ENCODE measurements at places on chromosomes 7 and 10.

- H3K27me3 ChIP-seq, result no peaks in the 10 kb centered on the region
- no peaks in the 10 kb centered on the region for H3K36me3 ChIP-seq
- no peak overlapping the region for H3K27ac ChIP-seq
- DNase-seq, result no peak
Measured at GRCh38 chr7:142883571-142884285, 1.8 kb downstream of the TRPV6 start.

DNA sequence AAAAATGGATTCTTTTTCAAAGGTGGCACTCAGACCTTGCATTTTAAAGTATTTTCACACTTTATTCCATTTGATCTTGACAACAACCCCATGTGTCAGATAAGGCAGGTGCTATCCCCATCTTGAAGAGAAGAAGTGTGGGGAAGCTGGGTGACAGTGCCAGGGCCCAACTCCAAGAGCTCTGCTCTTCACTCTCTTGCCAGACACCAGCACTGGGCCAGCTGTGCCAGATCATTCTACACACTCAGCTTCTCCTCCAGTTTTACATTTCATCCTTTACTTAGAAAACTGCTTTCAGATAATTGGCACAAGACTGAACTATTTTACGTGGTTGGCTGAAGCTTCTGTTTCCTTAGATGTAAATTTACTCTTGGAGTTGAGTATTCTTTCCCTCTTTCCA, 64.4 kb downstream of the ENO4 start:
- H3K4me3 ChIP-seq, result no peak overlapping the region
- no peak overlapping the region for H3K27ac ChIP-seq
- no peak for DNase-seq
- no peaks in the 10 kb centered on the region for H3K4me1 ChIP-seq
- no peaks in the 10 kb centered on the region for H3K36me3 ChIP-seq
- no peaks in the 10 kb centered on the region for H3K27me3 ChIP-seq

DNA sequence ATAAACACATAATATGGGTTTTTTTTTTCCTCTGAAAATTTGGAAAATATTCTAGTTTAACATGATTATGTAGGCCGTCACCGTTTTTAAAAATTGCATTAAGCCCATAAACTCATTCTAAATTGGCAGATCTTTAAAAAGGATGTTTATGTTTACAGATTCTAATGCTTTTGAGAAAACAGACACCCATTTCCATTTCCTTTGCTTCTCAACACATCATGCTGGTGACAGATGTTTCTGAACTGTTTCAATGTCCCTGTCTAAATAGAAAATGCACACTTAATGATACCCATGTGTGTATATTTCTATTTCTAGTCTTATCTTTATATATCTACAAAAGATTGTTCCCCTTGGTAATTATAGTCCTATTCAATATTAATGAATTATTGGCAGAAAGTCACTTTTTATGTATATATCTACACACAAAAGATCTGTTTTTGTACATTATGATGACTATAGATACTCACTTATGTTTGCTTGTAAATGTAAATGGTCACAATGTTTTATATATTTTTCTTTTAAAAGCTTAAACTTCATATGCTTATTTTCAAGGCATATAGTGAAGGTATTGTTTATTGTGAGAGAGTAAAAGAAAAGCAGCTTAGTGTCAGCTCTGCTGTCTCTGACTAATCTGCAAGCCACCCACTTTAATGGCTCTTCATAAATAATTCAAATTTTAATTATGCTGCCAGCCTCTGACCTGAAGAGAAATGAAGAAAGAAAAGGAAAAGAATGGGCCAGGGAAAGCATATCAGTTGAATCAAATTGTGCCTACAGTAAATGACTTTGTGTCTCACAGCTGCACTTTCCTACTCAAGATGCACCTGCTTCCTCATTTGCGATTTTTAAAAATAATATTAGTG, 179.4 kb downstream of the CACNA2D1 start:
- DNase-seq, result no peak
- H3K4me3 ChIP-seq, result no peak overlapping the region
- H3K4me1 ChIP-seq, result no peaks in the 10 kb centered on the region
- no peak overlapping the region for H3K27ac ChIP-seq
- no peaks in the 10 kb centered on the region for H3K36me3 ChIP-seq

DNA sequence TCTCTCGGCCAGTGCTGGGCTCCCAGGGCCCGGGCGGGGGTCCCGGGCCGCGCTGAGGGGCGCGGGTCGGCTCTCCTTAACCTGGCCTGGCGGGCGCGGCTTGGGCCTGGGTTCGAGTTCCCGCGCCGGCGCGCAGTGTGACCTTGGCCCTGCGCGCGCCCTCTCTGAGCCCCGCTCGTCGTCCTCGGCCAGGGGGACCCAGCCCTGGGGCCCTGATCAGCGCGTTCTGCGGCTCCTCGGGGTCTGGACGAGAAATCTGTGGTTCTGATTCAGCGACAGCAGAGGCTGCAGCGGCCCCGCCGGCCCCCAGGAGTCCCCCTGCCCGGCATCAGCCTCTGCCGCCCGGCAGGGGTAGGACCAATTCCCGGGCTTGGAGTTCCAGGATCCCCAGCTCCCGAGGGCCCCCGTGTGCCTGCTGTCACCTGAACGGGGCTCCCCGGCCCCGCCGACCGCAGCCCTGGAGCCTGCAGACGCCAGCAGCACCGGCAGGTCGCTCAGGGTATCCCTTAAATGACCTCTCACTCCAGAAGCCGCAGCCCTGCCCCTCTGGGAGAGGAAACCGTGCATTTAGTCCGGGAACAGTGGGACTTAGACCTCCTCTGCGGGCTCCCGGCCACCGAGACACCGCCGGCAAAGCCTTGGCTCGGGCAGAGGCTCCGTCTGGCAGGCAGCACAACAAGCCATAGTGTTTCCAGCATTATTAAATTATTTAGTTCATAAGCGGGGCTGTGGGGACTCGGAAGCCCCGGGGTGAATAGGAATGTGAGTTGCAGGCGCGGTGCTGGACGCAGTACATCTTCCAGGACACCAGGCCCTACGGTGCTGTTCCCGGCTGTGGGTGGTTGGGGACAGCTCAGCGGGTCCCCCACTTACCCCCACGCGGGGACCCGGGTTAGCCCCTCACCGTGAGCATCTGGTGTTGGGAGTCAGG, 572 bp downstream of the CHST12 start:
- H3K27me3 ChIP-seq, result no peaks in the 10 kb centered on the region
- H3K4me3 ChIP-seq, result peak overlapping the region; percentile 86
- peaks cover 34% of the 10 kb centered on the region for H3K4me1 ChIP-seq
- H3K27ac ChIP-seq, result peak overlapping the region; percentile 73

DNA sequence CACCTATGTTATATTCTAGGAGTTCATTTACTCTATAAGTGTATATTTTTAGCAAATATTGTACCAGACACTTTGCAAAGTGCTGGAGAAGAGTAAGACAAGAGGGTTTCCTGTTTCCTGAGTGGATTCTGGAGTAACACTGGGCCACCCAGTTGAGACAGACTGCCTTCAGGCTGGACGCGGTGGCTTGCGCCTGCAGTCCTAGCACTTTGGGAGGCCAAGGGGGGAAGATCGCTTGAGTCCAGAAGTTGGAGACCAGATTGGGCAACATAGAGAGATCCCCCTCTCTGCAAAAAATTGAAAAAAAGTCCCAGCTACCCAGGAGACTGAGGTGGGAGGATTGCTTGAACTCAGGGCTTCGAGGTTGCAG, 772 bp upstream of the ZSCAN25 start:
- H3K27ac ChIP-seq, result no peak overlapping the region
- DNase-seq, result no peak
- H3K27me3 ChIP-seq, result no peaks in the 10 kb centered on the region
- H3K4me3 ChIP-seq, result peak overlapping the region; percentile 87
- H3K36me3 ChIP-seq, result peaks cover 25% of the 10 kb centered on the region
- no peaks in the 10 kb centered on the region for H3K4me1 ChIP-seq

DNA sequence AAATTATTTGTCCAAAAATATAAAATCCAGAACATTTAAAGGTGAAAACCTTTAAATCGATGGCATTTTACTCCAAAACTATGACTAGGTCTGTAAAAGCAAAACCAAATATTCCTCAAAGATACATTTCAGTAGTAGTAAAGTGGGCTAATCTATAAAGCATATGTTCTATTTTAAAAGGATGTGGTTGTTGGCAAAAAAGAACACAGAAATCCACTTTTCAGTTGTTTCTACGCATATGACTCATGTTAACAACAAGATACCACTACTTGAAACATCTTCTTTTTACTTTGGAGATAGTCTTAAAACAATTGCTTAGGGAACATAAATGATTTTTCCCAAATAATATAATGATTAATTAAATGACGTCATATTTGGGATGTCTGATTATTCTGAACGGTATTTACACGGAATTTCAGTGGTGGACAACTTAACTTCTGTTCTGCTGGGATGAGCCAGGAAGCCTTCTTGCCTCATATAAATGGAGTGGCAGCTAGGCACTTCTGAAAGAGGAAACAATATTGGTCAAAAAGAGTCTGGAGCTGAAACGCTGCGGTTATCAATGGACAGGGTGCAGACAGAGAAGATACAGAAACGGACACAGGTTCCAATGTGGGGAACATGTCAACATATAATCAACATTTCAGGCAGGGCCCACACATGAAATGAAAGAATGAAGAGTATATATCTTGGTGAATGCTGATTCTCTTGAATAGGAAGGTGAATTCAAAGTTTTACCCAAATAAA, 78.5 kb downstream of the ETV1 start:
- no peak overlapping the region for H3K4me3 ChIP-seq
- H3K4me1 ChIP-seq, result peaks cover 11% of the 10 kb centered on the region
- H3K36me3 ChIP-seq, result no peaks in the 10 kb centered on the region
- no peaks in the 10 kb centered on the region for H3K27me3 ChIP-seq

DNA sequence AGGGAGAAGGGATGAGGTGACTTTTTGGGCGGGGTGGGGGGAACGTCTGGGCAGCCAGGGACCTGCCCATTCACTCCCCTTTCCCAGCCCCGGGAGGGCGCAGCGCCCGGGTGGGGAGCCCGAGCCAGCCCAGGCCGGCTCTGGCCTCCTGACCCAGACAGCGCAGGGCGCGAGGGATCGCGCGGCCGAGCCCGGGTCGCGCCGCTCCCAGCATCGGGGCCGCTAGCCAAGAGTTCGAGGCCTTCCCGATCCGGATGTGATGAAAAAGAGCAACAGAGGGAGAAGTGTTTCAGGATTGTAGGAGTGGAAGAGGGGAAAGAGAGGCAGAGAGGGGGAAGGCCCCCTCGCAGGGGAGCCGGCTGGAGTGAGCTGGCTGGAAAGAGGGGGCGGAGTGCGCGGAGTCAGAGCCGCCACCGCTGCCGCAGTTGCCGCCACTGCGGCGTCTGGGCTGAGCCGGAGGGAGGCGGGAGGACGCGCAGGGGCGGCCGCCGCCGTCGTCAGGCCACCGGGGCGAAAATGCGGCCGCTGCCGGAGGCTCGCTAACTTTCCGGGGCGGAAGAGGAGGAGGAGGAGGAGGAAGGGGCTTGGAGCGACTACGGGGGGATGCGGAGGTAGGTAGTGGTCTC, at the start of gene MDFIC:
TSS of gene MDFIC (plus strand) at position 69 of the 626 bp plus-strand sequence. CDS start 940 bp downstream, outside the sequence.
- H3K27me3 ChIP-seq, result no peaks in the 10 kb centered on the region
- H3K4me3 ChIP-seq, result peak within 1 kb of the TSS; percentile 94
- no peaks in the 10 kb centered on the region for H3K36me3 ChIP-seq
- H3K4me1 ChIP-seq, result peaks cover 21% of the 10 kb centered on the region

GRCh38 chr7:78769481-78770101, 683.9 kb downstream of the MAGI2 start:
- H3K4me3 ChIP-seq, result no peak overlapping the region
- H3K27ac ChIP-seq, result no peak overlapping the region
- H3K4me1 ChIP-seq, result no peaks in the 10 kb centered on the region

DNA sequence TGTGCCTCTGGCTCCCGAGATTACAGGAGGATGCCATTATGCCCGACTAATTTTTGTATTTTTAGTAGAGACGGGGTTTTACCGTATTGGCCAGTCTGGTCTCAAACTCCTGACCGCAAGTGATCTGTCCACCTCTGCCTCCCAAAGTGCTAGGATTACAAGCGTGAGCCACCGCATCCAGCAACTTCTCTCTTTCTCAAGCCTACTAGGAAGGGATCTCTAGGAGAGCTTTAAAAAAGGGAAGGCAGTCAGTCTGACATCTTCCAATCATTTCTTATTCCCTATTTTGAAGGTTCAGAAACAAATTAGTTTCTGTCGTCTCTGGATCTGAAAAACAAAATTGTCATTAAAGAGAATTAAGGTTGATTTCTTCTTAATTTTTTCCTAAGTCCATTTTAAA, 2.5 kb upstream of the TMEM26 start:
- H3K27me3 ChIP-seq, result peaks cover 14% of the 10 kb centered on the region
- H3K27ac ChIP-seq, result no peak overlapping the region
- DNase-seq, result no peak
- no peaks in the 10 kb centered on the region for H3K36me3 ChIP-seq
- no peaks in the 10 kb centered on the region for H3K4me1 ChIP-seq

GRCh38 chr7:75938921-75939320, 24.0 kb downstream of the POR start:
- no peak for DNase-seq
- H3K27ac ChIP-seq, result no peak overlapping the region
- no peak overlapping the region for H3K4me3 ChIP-seq
- H3K36me3 ChIP-seq, result no peaks in the 10 kb centered on the region
- H3K4me1 ChIP-seq, result no peaks in the 10 kb centered on the region

- no peak for DNase-seq
- H3K27ac ChIP-seq, result no peak overlapping the region
- no peaks in the 10 kb centered on the region for H3K4me1 ChIP-seq
- no peaks in the 10 kb centered on the region for H3K27me3 ChIP-seq
- no peak overlapping the region for H3K4me3 ChIP-seq
Measured at GRCh38 chr10:33621101-33621500, 286.6 kb upstream of the NRP1 start.

DNA sequence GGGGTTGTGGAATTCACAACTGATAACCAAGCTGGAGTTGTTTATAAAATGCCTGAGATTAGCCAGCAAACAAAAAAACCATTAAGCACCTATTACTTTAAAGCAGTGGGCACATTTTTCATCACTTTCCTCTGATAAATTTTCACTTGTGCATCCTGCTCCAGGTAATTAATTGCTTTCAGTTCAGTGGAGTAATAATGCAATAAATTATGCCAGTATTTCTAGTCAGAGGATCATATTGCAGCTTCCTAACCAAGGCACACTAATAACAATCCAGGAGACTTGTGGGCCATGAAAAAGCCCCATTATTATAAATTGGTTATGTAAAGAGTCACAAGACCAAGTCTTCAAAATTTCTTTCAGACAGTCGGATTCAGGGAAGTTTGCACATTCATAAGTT, 193.2 kb downstream of the LRMDA start:
- H3K36me3 ChIP-seq, result no peaks in the 10 kb centered on the region
- no peaks in the 10 kb centered on the region for H3K27me3 ChIP-seq
- H3K4me3 ChIP-seq, result no peak overlapping the region

DNA sequence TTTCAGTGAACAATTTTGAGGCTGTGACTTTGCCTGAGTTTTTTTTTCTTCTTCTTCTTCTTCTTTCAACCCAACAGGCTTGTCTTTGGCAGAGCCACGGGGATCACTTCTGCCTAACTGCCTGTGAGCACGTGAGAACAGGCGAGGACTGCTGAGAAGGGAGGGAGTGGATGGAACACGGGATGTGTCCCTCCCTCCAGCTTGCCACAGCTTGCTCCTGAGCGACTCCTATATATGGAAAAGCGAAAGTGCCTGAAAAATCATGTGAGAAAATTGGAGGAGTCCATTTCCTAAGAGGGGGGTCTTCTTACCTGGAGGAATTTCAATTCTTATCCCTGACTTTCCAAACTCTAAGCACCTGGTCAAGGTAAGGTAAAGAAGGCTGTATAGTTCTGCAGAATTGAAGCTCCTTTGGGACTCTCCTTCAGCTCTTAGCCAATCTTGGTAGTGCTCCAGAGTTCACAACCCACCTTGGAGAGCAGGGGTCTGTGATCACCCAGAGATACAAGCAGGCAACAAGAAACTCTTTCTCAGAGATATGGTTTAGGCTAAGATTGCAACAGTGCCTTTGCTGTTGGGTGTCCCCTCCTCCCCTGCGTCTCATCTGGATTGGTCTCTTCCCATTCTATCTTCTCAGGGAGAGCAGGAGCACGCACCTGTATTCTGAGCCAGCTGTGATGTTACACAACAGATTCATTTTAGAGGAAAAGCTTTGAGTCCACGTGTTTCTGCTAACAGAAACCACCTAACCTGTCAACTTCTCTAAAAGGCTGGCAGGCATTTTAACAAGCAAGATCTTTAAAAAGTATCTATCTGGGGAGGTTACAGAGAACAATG, at the start of gene MAT1A:
TSS of gene MAT1A (minus strand) at position 208 of the 837 bp plus-strand sequence. CDS start 235 bp downstream, outside the sequence.
- no peak within 1 kb of the TSS for H3K27ac ChIP-seq
- H3K36me3 ChIP-seq, result no peaks in the 10 kb centered on the region
- no peak for DNase-seq

Measured in effector memory CD4-positive, alpha-beta T cell (primary cell).